Stimulated activated CD8-positive, alpha-beta memory T cell treated with anti-CD3 and anti-CD28 coated beads, Interleukin-4, amount 100 ng/mL, for 48 hours (primary cell): ENCODE measurements at places on chromosomes 2 and 18.

DNA sequence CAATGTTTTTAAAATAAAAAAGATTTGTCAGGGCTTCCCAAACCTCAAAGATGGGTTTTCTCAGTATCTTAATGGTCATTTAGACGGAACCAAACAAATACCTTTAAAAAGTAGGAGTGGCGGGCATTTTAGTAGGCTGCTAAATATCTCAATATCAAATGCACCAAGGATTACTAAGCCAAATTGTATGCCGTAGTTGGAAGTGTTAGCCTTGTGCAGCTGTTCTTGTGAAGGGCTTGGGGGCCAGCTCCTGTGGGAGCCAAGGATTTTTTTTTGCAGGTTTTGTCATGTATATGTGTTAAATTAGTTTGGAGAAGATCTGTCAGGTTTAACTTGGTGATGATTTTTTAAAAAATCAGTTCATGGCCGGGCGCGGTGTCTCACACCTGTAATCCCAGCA, 52.1 kb downstream of the ACTR2 start:
- DNase-seq, result no peak

DNA sequence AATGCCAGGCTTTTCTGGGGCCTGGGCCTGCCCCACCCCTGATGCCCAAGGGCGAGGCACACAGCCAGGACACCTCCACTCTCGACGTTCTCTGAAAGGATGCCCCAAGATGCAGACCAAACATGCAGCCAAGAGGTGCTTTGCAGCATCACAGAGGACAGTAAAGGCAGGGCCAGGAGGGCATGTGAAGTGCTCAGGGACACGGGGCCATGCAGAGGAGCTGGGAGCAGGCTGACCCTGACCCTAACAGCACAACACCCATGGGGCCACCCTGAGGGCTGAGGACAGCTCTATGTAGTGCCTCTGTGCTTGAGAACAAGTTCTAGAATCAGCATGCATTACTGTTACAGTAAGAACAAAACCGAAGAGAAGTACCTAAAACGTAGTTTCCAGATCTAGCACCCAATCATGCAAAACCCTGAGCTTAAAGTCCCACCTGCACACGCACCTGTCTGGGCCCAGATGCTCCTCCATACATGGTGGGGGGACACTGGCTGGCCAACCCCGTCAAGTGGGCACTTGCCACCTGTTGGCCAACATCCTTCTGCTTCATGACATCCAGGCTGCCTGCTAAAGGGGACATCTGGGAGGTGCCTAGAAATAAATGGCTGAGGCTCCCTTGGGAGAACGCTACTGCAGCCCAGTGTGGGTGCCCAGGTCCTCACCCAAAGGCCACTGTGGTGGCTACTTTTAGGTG, 15.4 kb downstream of the HS6ST1 start:
- no peak for DNase-seq

DNA sequence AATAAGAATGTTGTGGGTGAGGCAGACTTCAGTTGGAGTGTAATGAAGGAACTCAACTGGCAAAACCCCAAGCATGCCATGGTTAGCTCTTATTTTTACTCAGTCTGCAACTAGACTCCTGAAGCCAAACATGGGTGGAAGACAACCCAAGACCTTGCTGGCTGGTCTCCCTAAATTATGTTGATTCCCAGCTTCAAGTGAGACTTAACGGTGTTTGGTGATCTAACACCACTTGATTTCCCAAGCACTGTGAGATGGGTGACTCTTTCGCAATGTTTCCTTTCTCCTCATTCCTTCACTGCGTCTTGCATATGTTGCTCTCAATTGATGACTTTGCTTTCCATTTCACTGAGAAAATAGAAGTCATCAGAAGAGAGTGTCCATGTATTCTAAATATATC, 693.1 kb downstream of the DCC start:
- DNase-seq, result no peak

GRCh38 chr2:235716875-235717496, 223.1 kb downstream of the AGAP1 start:
- no peak for DNase-seq

DNA sequence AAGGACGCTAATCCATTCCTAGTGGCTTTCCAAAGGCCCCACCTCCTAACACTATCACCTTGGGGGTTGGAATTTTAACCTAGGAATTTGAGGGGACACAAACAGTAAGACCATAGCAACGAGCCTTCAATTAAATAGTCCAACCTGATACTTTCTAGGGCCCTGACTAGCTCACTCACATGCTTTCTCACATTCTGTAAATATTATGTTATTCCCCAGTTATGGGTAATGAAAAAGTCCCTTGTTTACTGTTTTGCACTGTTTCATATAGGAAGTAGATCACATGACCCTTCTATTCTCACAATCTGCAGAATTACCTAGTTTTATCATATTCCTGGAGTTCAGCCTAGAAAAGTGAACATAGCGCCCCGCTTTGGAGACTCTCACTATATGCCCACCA, 1212.1 kb upstream of the ACVR2A start:
- DNase-seq, result no peak

GRCh38 chr18:34039611-34040010, 185.1 kb downstream of the NOL4 start:
- DNase-seq, result no peak

DNA sequence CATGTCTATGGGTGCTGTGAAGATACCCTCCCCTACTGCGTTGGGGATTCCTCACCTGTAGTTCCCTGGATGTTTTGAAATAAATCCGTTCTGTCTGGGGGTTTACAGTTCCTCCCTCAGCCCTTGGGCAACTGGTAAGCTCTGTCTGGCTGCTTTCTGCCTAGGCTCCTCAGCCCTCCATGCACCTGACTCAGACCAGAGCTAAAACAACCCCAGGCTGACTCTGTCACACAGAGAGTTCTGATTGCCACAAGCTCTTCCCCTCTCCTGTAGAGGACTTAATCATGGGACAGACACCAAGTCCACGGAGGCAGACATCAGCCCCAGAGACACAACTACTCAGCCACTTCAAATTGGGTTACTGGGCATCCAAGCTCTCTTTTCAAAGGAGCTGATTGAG, 6.3 kb downstream of the VIT start:
- DNase-seq, result no peak

DNA sequence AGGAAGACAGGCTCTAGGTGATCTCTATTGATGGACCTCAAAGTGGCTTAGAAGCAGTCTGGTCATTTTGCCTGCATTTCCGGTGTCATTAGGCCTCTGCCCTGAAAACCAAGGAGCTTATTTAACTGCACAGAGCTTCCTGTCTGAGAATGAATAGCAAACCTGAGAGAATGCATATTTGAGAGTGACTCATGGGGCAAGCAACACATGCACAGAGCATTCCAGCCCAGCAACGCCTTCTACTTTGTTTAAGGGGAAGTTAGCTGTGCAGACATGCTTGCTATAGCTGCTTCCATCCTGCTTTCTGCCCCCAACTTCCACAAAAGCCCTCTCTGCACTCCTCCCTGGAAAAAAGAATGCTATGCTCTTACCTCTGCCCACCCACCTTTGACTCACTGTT, 232.8 kb downstream of the GRB14 start:
- DNase-seq, result no peak

DNA sequence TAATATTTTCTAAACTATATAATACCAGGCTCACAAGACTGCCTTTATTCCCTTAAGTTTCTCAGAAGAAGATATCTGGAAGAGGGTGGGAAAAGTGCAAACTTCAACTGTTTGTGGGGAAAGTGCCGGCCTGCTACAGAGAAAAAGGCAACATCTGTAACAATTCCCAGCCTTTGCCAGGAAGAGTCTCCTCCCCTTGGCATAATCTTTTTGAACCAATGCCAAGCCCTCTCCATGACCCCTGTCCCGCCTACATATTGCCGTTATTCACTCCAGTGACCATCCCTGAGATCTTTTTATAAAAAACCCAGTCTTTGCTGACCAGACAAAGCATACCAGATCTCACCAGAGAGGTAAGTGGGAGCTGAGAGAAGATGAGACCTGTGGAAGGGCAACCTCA, at the start of gene REG3G:
REG3G (plus strand) TSS at position 282 of the 400 bp plus-strand sequence. CDS start 392 bp downstream, outside the sequence.
- no peak for DNase-seq

- no peak for DNase-seq
Observed at GRCh38 chr2:118580651-118581050, 266.8 kb downstream of the EN1 start.

GRCh38 chr18:12776821-12777471, 74.1 kb downstream of the PSMG2 start:
- DNase-seq, result no peak

GRCh38 chr2:2662037-2662846, 331.2 kb upstream of the MYT1L start:
- DNase-seq, result no peak

DNA sequence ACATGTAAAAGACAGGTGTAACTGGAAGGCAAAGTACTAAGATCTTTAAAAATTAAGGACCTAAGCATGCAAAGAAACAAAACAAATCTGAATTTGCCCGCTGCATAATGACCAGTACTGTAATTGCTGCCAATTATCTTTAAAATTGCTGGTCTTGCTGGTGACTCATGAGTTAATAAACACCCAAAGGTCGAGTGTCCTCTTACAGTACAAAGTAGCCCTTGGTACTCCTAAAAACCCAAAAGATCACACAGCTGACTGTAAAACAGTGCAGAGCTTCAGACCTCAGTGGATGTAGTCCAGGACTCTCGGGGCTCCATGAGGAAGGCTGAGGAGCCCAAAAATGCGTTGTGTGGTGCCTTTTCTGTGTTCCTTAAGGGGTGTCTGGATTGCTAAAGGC, 308.7 kb downstream of the CNTNAP5 start:
- DNase-seq, result no peak

- DNase-seq, result no peak
Observed at GRCh38 chr18:67665266-67665665, 148.7 kb upstream of the DSEL start.

DNA sequence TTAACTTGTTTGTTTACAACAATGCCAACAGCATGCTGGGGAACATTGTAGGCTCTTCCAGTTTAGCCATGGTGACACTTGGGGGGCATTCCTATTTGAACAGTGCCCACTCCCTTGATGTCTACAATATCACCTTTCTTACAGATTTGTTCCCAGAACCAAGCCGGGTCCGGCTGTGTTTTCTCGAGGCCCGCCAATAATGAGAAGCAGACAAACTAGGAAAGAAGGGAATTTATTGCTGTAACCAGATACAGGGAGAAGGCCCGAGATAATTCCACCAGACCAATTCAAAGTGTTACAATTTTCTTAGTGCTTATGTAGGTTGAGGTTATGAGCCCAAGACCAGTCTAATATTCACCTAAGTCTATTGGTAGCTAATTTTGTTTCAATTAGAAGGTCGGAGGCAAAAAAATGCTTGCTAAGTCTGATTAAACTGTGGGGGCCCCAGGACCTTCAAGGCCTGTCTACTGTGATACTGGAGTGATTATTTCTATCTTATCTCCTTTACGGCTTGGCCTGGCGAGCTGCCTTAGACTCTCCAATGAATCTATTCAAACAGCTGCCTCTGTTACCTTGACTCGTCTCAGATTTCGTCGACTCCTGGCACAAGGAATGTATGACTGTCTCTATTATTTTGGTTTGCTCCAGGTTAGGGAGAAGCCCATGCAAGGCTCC, 59.1 kb upstream of the PSME4 start:
- no peak for DNase-seq

DNA sequence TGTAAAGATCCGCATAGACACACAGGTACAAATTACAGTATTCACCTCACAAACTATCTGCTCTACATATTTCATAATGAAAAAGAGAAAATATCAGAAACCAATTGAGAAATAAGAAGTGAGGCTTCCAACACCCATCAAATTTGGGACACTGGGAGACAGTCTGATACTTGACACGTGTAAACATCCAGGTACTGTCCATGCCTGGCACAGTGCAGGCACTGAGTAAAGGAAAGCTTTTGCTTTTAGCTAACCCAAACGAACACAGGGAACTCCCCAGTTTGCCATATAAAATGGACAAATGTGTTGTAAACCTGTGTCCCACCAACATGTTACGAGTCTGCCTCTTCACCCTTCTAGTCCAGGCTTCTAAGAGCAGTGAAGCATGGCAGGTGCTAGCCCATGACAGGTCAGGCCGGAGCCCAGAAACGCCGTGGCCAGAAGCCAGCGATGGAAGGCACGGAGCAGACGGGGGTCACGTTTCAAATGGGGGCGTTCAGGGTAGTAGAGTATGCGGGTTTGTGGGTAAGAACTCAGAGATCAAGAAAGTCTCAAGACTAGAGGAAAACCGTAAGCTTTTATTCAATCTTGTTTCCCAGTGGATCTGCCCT, 27.0 kb downstream of the CDH2 start:
- no peak for DNase-seq

DNA sequence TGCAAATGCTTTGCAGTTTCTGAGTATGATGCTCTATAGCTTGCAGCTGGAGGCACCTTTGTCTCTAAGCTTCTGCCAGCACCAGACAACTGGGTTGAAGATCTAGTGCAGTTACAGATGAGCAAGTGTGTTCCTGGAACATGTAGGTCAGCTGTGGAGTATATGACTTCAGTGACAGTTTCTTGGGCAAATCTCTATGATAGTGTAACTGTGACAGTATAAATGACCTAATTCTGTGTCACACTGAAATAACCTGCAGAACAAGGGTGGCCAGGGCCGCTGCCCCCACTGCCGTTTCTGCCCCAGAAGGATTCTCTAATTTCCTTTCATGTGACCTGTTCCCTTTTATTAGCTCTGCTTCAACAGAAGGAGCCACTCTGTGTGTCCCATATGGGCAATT, 145.3 kb upstream of the DAPL1 start:
- DNase-seq, result no peak

- no peak for DNase-seq
Observed at GRCh38 chr18:21074336-21075323, 37.0 kb downstream of the ROCK1 start.

DNA sequence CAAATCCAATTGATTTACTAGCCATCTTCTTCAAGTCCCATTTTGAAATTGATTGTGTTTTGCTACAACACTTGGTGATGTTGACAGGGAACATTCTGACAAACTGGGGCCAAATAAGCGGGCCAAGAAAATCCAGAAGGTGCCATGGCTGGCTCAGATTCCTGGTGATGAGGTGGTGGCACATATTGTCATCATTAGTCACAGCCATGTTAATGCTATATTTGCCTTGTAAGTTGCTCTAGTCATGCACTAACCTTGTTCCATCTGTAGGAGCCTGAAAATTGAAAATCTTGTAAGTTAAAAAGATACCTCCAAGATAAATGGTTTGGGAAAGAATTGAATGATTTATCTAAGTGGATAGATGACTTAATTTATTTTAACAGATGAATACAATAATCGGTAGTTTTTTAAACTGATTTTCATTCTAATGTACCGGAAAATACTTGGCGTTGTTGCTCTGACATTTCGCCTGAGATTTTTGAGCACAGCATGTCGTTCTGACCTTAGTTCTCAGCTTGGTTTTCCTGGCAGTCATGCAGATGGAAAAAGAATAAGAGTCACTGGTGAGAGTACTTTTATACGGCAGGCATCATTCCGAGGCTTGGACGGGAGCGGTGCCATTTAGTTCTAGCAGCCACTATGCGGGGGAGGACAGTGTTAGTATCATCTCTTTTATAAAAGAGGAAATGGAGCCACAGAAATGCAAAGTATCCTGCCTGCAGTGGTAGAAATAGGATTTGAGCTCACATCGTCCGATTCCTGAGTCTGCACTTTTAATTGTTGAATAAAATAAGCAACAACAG, 133.9 kb downstream of the ZNF532 start:
- DNase-seq, result no peak
